RCC 7860 (cell line): ENCODE measurements at places on chromosomes 4 and X.

- DNase-seq: no peak
Measured at GRCh38 chrX:56029188-56029587, 203.0 kb upstream of the KLF8 start.

GRCh38 chrX:137566746-137567679, 1.1 kb downstream of the ZIC3 start:
- DNase-seq: no peak

GRCh38 chrX:29461039-29461438, 754.3 kb upstream of the MAGEB2 start:
- DNase-seq: no peak

GRCh38 chr4:102610476-102610875, 109.3 kb downstream of the NFKB1 start:
- no peak for DNase-seq
